Activated CD8-positive, alpha-beta T cell treated with anti-CD3 and anti-CD28 coated beads for 36 hours (primary cell): ENCODE measurements at places on chromosomes 7 and 10. TPM values are rescaled to one million over a fixed set of nuclear protein-coding genes. Genes with fewer than 3 reads are reported as not detected.

GRCh38 chr10:58854811-58855210 lies 321.6 kb upstream of the PHYHIPL start:
- H3K36me3 ChIP-seq, result no peaks in the 10 kb centered on the region
- H3K4me1 ChIP-seq, result no peaks in the 10 kb centered on the region
- no peak overlapping the region for H3K4me3 ChIP-seq
- H3K27ac ChIP-seq, result no peak overlapping the region
- no peaks in the 10 kb centered on the region for H3K27me3 ChIP-seq
- DNase-seq, result no peak

- H3K27me3 ChIP-seq, result no peaks in the 10 kb centered on the region
- peak overlapping the region; percentile 35 for H3K4me3 ChIP-seq
- no peak for DNase-seq
- H3K4me1 ChIP-seq, result peaks cover 96% of the 10 kb centered on the region
Observed at GRCh38 chr7:5692112-5692844, 89.2 kb downstream of the RNF216 start.

GRCh38 chr7:121916211-121916610 lies 43.2 kb downstream of the PTPRZ1 start:
- H3K27ac ChIP-seq, result no peak overlapping the region
- no peaks in the 10 kb centered on the region for H3K4me1 ChIP-seq
- no peak overlapping the region for H3K4me3 ChIP-seq
- H3K27me3 ChIP-seq, result no peaks in the 10 kb centered on the region

BTBD16 gene
- not detected for total RNA-seq

DNA sequence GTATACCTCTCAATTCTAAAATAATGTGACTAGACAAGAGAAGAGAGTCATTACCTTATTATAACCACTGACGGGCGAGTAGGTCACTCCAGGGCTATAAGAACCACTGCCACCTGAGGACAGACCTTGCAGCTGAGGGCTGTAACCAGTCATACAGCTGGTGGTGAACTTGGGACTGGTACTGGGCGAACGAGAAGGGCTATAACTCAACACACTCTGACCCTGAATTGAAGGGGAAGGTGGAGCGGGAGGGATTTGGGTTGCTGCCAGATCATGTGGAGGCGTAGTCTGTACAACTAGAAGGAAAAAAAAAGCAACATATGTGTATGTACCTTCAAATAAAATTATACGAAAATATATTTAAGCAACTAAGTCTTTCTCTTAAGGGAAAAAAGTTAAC lies 3.4 kb downstream of the TMEM209 start:
- DNase-seq, result no peak
- H3K27ac ChIP-seq, result no peak overlapping the region
- H3K4me3 ChIP-seq, result no peak overlapping the region
- H3K4me1 ChIP-seq, result peaks cover 40% of the 10 kb centered on the region
- peaks cover 49% of the 10 kb centered on the region for H3K36me3 ChIP-seq

NPS gene
- not detected for total RNA-seq

DNA sequence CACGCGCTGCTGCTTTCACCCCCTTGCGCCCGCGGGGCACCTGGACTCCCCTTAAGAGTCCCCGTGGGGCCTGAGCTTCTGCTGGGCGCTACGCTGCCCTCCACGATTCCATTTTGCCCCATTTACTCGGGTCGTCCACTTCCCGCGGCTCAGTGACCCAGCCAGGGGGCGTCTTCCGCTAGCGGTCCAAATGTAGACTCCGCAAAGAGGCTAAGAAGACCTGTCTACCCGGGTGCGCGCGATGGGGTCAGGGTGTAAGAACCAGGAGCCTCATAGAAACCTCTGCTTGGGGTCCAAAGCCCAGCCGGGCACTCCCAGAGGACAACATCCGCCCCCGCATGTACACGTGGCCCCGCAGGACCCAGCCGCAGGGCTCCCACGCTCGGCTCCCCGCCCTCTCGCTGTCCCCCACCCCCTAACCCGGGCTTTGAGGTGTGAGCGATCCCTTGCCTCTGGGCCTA lies 5.2 kb upstream of the HMX2 start:
- peak; percentile 15 for DNase-seq
- peaks cover 60% of the 10 kb centered on the region for H3K4me1 ChIP-seq
- H3K27ac ChIP-seq, result no peak overlapping the region
- H3K27me3 ChIP-seq, result peaks cover 92% of the 10 kb centered on the region

GRCh38 chr7:95240921-95241320 lies 83.4 kb downstream of the PON1 start:
- no peaks in the 10 kb centered on the region for H3K4me1 ChIP-seq
- no peak for DNase-seq
- H3K27me3 ChIP-seq, result no peaks in the 10 kb centered on the region

- H3K27ac ChIP-seq, result no peak overlapping the region
- no peaks in the 10 kb centered on the region for H3K36me3 ChIP-seq
- peaks cover 26% of the 10 kb centered on the region for H3K4me1 ChIP-seq
- peak overlapping the region; percentile 48 for H3K4me3 ChIP-seq
- peak; percentile 52 for DNase-seq
Observed at GRCh38 chr7:94395141-94396036, 694 bp downstream of the COL1A2 start.

C10orf53 gene
- not detected for total RNA-seq

- H3K36me3 ChIP-seq, result no peaks in the 10 kb centered on the region
- no peaks in the 10 kb centered on the region for H3K4me1 ChIP-seq
- H3K27ac ChIP-seq, result no peak overlapping the region
Observed at GRCh38 chr7:130297628-130298543, 4.9 kb downstream of the CPA4 start.

DNA sequence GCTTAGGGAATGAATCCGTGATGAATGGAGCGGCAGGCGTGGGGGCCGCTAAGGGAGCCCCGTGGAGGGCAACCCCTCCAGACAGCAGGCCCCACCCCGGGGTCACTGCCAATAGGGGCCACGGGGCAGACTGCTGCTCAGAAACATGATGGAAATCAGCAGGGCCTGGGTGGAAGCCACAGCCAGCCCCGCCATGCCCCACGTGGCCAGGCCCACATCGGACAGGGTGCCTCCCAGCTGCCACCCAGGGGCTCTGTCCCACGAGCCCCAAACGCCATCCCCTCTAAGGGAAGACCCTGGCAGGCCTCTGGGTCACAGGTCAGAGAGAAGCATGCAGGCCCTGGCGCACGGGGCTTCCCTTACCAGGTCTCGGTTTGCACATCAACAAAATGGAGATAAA lies 28.4 kb downstream of the TNRC18 start:
- H3K27ac ChIP-seq, result no peak overlapping the region
- H3K27me3 ChIP-seq, result no peaks in the 10 kb centered on the region
- H3K4me1 ChIP-seq, result peaks cover 38% of the 10 kb centered on the region

- DNase-seq, result no peak
- H3K4me3 ChIP-seq, result no peak overlapping the region
- no peaks in the 10 kb centered on the region for H3K27me3 ChIP-seq
- no peaks in the 10 kb centered on the region for H3K4me1 ChIP-seq
Observed at GRCh38 chr7:90877201-90877600, 281.1 kb downstream of the CDK14 start.

- H3K4me3 ChIP-seq, result no peak overlapping the region
- no peak overlapping the region for H3K27ac ChIP-seq
- DNase-seq, result no peak
- H3K27me3 ChIP-seq, result no peaks in the 10 kb centered on the region
- no peaks in the 10 kb centered on the region for H3K4me1 ChIP-seq
Observed at GRCh38 chr10:128476845-128477244, 350.6 kb upstream of the MKI67 start.

ACSM6 gene
- not detected for total RNA-seq

GRCh38 chr10:22646388-22646853 lies 68.0 kb downstream of the PIP4K2A start:
- peaks cover 88% of the 10 kb centered on the region for H3K4me1 ChIP-seq
- peaks cover 50% of the 10 kb centered on the region for H3K36me3 ChIP-seq
- no peak for DNase-seq

- peak overlapping the region; percentile 69 for H3K27ac ChIP-seq
- no peak overlapping the region for H3K4me3 ChIP-seq
- DNase-seq, result peak; percentile 69
- H3K4me1 ChIP-seq, result peaks cover 6% of the 10 kb centered on the region
- no peaks in the 10 kb centered on the region for H3K36me3 ChIP-seq
Observed at GRCh38 chr10:24383681-24384106, 174.8 kb downstream of the KIAA1217 start.

DNA sequence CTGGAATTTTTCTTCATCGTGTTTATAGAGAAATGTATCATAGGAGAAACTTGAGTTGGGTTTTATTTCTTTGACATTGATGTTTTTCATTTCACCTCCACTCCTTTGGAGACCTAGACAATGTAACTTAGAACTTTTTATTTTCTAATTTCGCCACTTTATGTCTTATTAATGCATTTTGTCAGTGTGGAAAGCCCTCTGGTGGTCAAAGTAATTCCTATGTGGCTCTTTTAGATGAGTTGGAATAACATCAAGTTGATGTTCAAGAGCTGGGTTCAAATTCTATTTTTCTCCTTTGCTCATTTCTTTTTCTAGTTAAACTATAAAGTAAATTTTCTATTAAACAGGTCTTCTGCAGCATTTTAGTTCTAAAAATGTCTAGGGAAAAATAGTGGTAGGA lies 478.6 kb downstream of the LRMDA start:
- DNase-seq, result no peak
- H3K36me3 ChIP-seq, result no peaks in the 10 kb centered on the region
- H3K27ac ChIP-seq, result no peak overlapping the region
- no peak overlapping the region for H3K4me3 ChIP-seq
- no peaks in the 10 kb centered on the region for H3K4me1 ChIP-seq
- peaks cover 10% of the 10 kb centered on the region for H3K27me3 ChIP-seq

- H3K4me3 ChIP-seq, result no peak overlapping the region
- peaks cover 40% of the 10 kb centered on the region for H3K36me3 ChIP-seq
- DNase-seq, result no peak
- H3K27me3 ChIP-seq, result no peaks in the 10 kb centered on the region
- H3K4me1 ChIP-seq, result peaks cover 3% of the 10 kb centered on the region
- H3K27ac ChIP-seq, result no peak overlapping the region
Observed at GRCh38 chr10:839550-840205, 91.8 kb downstream of the LARP4B start.

DNA sequence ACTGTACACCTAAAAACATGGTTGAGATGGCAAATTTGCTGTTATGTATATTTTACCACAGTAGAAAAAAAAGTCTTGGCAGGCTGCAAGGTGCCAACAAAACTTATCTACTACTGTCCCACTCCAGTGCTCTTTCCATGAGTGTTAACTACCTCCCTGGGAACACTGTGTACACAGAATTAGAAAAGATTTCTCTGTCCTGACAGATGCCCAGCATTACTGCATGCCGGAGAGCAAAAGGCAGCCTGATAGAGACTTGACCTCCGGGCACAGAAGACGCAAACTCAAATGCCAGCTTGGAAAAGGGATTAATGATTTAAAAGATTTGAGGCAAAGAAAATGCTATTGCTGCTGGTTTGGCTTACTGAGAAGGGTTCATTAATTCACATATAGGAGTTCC lies 228.8 kb downstream of the TMEM178B start:
- H3K36me3 ChIP-seq, result no peaks in the 10 kb centered on the region
- H3K4me1 ChIP-seq, result no peaks in the 10 kb centered on the region
- DNase-seq, result no peak

DNA sequence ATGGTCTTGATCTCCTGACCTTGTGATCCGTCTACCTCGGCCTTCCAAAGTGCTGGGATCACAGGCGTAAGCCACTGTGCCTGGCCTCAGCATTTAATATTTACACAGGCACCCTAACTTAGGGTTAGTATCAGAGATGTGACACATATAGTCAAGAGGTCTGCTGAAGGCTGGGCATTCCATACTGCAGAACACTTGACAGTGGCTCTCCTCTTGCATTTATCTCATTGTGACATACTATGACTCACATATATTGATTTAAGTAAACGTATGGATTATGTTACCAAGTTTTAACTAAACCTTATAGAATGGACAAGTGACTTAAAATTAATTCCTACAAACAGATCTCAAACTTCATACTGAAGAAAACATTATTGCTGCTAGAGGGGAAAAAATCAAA lies 36.6 kb downstream of the BRAF start:
- peaks cover under 1% of the 10 kb centered on the region for H3K36me3 ChIP-seq
- H3K4me3 ChIP-seq, result no peak overlapping the region
- H3K4me1 ChIP-seq, result peaks cover 53% of the 10 kb centered on the region
- no peak overlapping the region for H3K27ac ChIP-seq
- DNase-seq, result no peak
- H3K27me3 ChIP-seq, result no peaks in the 10 kb centered on the region

RNF32 gene
- 0.43 TPM for total RNA-seq

- peaks cover 1% of the 10 kb centered on the region for H3K27me3 ChIP-seq
- DNase-seq, result no peak
- no peak overlapping the region for H3K27ac ChIP-seq
- no peaks in the 10 kb centered on the region for H3K4me1 ChIP-seq
Observed at GRCh38 chr7:42263971-42264370, 27.0 kb upstream of the GLI3 start.

DNA sequence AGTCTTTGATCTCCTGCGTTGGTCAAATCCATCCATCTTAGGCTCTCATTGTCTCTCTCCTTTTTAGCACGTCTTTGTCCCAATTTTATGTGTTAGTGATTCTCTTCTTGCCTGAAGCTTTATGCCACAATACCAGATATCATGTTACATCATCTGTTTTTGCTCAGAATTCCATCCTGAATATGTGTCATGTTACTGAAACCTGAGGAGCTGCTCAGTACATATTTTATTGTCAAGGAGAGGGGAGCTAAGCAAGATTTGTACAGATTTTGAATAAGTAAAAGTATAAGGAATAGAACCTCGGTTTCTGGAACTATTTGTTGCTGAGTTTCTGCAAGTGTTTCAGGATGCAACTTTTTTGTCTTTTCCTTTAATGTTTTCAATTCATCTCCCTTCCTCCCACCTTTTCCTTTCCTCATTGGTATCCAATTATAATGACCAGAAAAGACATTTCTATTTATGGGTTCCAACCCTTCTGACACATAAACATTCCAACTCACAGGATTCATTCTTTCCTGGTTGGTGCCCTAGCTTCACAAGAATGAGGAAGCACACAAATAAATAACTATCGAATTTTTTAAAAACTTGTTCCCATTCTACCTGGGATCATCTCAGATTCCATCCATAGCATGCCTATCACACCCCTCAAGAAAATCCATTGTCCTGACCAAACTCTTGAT lies 291.8 kb downstream of the CRPPA start:
- no peak overlapping the region for H3K4me3 ChIP-seq
- no peaks in the 10 kb centered on the region for H3K4me1 ChIP-seq
- H3K27me3 ChIP-seq, result no peaks in the 10 kb centered on the region
- H3K27ac ChIP-seq, result no peak overlapping the region
